Sigmoid colon (tissue), 7 donors: ENCODE measurements at places on chromosomes 1 and 21. TPM values are rescaled to one million over a fixed set of nuclear protein-coding genes. Genes with fewer than 3 reads are reported as not detected.
A peak's percentile ranks its signal among the peaks of the same experiment; 100 is the strongest.

GRCh38 chr1:231663211-231663792, 36.7 kb downstream of the DISC1 start:
- H3K4me3 ChIP-seq = no peak overlapping the region
- H3K27me3 ChIP-seq = no peaks in the 10 kb centered on the region
- DNase-seq = no peak
- H3K27ac ChIP-seq = no peak overlapping the region
- no peaks in the 10 kb centered on the region for H3K36me3 ChIP-seq

GRCh38 chr1:177255411-177255810, 84.7 kb downstream of the BRINP2 start:
- no peaks in the 10 kb centered on the region for H3K36me3 ChIP-seq
- no peak overlapping the region for H3K27ac ChIP-seq
- DNase-seq = no peak
- H3K4me3 ChIP-seq = no peak overlapping the region
- peaks cover 16% of the 10 kb centered on the region for H3K4me1 ChIP-seq

DNA sequence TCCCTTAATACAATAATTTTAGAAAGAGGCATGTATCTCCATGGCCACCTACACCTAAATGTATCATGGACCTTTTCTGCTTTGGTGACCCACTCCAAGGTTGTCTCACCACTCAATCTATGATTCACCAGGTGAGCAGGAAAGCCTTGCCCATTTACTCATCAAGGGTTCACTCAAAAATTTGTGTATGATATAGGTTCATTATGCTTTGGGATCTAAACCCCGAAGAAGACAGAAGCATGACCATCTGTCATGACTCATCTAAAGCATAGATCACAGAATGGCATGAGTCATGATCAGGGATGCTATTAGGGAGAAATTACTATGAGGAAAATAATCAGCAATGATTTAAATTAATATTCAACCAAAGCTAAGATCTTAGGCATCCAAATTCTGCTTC, 38.5 kb downstream of the PYHIN1 start:
- H3K27ac ChIP-seq = no peak overlapping the region
- no peak for DNase-seq
- H3K4me3 ChIP-seq = no peak overlapping the region
- H3K4me1 ChIP-seq = no peaks in the 10 kb centered on the region
- no peaks in the 10 kb centered on the region for H3K36me3 ChIP-seq
- H3K27me3 ChIP-seq = no peaks in the 10 kb centered on the region

- H3K4me1 ChIP-seq = no peaks in the 10 kb centered on the region
- H3K27ac ChIP-seq = peak overlapping the region; percentile 45
- H3K4me3 ChIP-seq = no peak overlapping the region
Measured at GRCh38 chr1:182084487-182085316, 23.2 kb upstream of the ZNF648 start.

- no peaks in the 10 kb centered on the region for H3K36me3 ChIP-seq
- no peaks in the 10 kb centered on the region for H3K4me1 ChIP-seq
- DNase-seq = no peak
- no peak overlapping the region for H3K27ac ChIP-seq
Measured at GRCh38 chr1:11766429-11766776, 4.4 kb downstream of the C1orf167 start.

- DNase-seq = no peak
- no peaks in the 10 kb centered on the region for H3K36me3 ChIP-seq
- no peak overlapping the region for H3K27ac ChIP-seq
- no peaks in the 10 kb centered on the region for H3K27me3 ChIP-seq
- H3K4me3 ChIP-seq = no peak overlapping the region
- H3K4me1 ChIP-seq = no peaks in the 10 kb centered on the region
Measured at GRCh38 chr1:43253173-43253572, 16.6 kb upstream of the TMEM125 start.

DNA sequence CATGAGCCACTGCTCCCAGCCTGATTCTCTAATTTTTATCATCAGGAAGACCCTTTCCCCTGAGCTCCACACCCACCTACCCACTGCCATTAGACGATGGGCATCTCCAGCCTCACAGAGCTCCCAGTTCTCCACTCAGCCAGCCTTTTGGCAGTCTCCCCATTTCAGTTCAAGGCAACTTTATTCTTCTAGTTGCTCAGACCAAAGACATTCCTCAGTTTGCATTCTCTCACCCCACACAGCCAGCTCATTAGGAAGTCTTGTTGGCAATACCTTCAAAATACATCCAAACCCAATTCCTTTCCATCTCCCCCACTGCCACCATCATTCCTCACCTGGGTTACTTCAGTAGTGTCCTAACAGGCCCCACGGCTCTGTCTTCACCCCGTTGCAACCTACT, 53.4 kb upstream of the COX20 start:
- no peak overlapping the region for H3K4me3 ChIP-seq
- no peaks in the 10 kb centered on the region for H3K36me3 ChIP-seq
- H3K27ac ChIP-seq = no peak overlapping the region
- no peaks in the 10 kb centered on the region for H3K4me1 ChIP-seq

DNA sequence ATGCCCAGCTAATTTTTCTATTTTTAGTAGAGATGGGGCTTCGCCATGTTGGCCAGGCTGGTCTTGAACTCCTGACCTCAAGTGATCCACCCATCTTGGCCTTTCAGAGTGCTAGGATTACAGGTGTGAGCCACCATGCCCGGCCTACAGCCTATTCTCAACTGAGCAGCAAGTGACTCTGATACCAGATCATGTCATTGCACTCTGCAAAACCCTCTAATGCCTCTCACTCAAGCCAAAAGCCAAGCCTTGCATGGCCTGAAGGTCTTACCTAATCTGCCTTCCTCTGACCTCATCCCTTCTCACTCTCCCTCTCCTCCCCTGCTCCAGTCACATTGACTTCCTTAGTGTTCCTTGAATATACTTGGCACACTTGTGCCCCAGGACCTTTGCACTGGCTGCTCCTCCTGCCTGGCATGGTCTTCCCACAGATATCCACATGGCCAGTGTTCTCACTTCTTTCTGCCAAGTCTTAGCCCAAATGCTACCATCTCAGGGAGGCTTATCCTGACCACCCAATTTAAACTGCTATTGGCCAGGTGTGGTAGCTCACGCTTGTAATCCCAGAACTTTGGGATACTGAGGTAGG, 8.2 kb upstream of the ASAP3 start:
- no peak overlapping the region for H3K27ac ChIP-seq
- H3K4me1 ChIP-seq = no peaks in the 10 kb centered on the region
- no peak overlapping the region for H3K4me3 ChIP-seq
- no peaks in the 10 kb centered on the region for H3K27me3 ChIP-seq
- no peaks in the 10 kb centered on the region for H3K36me3 ChIP-seq
- no peak for DNase-seq

- DNase-seq = no peak
- no peaks in the 10 kb centered on the region for H3K36me3 ChIP-seq
- no peak overlapping the region for H3K4me3 ChIP-seq
- no peaks in the 10 kb centered on the region for H3K4me1 ChIP-seq
Measured at GRCh38 chr1:210937846-210938245, 196.1 kb downstream of the KCNH1 start.

GRCh38 chr1:91054780-91055481, 33.1 kb upstream of the ZNF644 start:
- no peak for DNase-seq
- H3K27ac ChIP-seq = no peak overlapping the region
- no peaks in the 10 kb centered on the region for H3K4me1 ChIP-seq
- H3K36me3 ChIP-seq = no peaks in the 10 kb centered on the region
- H3K4me3 ChIP-seq = no peak overlapping the region
- no peaks in the 10 kb centered on the region for H3K27me3 ChIP-seq

- H3K4me1 ChIP-seq = no peaks in the 10 kb centered on the region
- no peaks in the 10 kb centered on the region for H3K36me3 ChIP-seq
- H3K27ac ChIP-seq = no peak overlapping the region
- no peak overlapping the region for H3K4me3 ChIP-seq
- DNase-seq = no peak
- H3K27me3 ChIP-seq = no peaks in the 10 kb centered on the region
Measured at GRCh38 chr21:31284797-31285397, 59.2 kb downstream of the TIAM1 start.

- H3K27ac ChIP-seq = no peak overlapping the region
- no peak for DNase-seq
- H3K27me3 ChIP-seq = no peaks in the 10 kb centered on the region
- H3K36me3 ChIP-seq = no peaks in the 10 kb centered on the region
Measured at GRCh38 chr1:56331207-56331891, 248.0 kb downstream of the PLPP3 start.

DNA sequence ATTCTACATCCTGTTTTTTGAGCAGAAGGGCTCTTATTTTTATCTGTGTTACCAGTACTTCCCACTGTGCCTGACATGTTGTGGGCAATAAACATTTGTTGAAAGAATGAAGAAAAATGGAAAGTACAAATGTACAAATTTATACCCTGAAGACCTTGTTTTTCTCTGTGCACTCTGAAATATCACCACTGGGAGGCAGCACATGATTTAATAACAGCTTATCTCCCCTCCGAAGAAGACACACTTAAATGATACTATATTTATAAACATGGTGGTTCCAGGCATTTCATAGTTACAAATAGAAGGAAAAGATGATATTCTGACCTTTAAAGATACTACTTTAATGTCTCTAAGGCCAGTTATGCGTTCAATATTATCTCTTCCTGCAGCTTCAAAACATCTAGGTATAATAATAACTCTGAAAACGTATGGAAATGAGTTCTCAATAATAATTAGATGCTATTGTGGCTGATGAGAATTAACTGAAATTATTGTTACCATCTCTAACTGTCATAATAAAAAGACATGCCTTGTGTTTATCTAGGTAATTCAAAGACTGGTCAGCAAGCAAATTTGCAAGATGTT, 12.8 kb downstream of the DYNLT5 start:
- no peak overlapping the region for H3K27ac ChIP-seq
- H3K4me1 ChIP-seq = no peaks in the 10 kb centered on the region
- no peaks in the 10 kb centered on the region for H3K36me3 ChIP-seq
- H3K4me3 ChIP-seq = no peak overlapping the region

ECM1 gene
- 11.4 TPM for total RNA-seq

DNA sequence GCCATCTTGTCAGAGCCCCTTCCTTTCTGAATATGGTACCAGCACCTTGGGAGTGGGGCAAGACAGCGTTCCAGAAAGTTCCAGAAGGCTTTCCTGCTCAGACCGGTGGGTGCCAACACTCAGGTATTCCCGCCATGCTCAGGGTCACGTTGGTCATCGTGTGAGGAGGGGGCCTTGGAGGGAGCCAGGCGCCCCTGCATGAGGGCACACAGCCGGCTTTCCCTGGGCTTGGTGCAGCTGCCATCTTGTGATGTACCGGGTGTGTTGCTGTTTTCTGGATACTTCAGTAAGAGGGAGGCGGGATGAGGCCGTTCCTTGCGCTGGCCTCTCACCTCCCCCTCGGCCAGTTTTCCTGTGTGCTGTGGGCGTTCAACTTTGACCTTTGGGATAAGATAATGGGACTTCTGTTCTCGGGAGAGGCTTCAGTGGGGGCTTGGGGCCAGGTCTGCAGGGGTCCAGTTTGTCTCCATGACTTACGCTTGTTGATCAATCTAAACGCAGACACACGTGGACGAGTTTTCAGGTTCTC, 69.7 kb downstream of the PRDM16 start:
- H3K4me1 ChIP-seq = peaks cover 16% of the 10 kb centered on the region
- peaks cover 74% of the 10 kb centered on the region for H3K27me3 ChIP-seq
- no peak overlapping the region for H3K27ac ChIP-seq
- no peaks in the 10 kb centered on the region for H3K36me3 ChIP-seq
- DNase-seq = no peak
- no peak overlapping the region for H3K4me3 ChIP-seq
